ENCODE measurements at places on chromosomes 5 and 9.

DNA sequence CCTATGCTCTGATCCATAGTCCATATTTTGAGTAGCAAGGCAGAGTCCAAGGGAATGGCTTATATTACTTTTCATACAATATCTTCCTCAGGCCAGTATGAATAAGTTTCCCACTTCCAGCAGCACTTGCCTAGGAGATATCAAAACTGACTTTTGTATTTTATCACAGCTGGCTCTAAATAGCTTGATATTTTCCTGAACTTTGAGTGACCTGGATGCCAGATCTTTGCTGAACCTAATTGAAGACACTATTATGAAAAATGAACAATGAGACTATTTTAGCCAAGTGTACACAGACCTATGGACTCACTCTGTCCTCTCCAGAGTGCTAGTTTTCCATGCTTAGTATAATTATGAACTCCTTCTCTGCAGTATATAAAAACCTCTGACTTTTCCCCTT, 475.6 kb upstream of the PTGER4 start:
- no peak for DNase-seq

GRCh38 chr5:160720822-160721221, 131.2 kb downstream of the ATP10B start:
- no peak for DNase-seq

- DNase-seq, result peak; percentile 76
Observed at GRCh38 chr9:34899535-34900158, 58.4 kb upstream of the PHF24 start.

DNA sequence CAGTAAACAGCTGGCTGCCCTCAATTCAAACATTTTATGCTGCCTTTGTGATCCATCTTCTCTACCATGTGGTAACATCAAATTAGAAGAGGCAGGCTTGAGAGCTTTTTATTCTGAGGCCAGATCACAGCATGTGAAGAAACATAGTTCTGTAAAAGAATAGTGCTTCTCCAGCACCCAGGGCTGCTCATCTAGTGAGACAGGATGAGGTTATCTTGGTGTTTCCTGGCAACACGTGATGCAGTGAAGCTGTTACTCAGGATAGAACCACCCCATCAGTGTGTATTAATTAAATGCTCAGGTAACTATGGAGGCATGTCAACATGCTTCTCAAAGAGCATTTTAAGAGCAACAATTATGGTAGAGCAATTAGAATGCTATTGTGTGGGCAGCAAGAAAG, 400.5 kb upstream of the ACO1 start:
- DNase-seq, result no peak

DNA sequence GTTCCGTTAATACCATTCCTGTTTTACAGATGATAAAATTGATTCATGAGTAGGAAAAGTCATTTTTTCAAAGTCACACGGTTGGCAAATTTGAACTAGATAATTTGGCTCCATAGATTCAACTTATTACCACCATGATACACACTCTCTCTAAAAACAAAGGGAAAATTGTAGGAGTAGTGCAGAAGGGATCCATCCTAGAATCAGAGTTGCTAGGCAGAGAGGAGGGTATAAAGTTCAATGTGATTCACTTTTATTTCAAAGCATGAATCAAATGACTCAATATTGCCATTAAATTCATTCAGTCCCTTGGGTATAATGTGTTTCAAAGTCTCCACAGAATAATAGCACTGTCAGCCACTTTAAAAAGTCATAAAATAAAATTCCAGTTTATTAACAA, 747.2 kb upstream of the ACO1 start:
- DNase-seq, result no peak

DNA sequence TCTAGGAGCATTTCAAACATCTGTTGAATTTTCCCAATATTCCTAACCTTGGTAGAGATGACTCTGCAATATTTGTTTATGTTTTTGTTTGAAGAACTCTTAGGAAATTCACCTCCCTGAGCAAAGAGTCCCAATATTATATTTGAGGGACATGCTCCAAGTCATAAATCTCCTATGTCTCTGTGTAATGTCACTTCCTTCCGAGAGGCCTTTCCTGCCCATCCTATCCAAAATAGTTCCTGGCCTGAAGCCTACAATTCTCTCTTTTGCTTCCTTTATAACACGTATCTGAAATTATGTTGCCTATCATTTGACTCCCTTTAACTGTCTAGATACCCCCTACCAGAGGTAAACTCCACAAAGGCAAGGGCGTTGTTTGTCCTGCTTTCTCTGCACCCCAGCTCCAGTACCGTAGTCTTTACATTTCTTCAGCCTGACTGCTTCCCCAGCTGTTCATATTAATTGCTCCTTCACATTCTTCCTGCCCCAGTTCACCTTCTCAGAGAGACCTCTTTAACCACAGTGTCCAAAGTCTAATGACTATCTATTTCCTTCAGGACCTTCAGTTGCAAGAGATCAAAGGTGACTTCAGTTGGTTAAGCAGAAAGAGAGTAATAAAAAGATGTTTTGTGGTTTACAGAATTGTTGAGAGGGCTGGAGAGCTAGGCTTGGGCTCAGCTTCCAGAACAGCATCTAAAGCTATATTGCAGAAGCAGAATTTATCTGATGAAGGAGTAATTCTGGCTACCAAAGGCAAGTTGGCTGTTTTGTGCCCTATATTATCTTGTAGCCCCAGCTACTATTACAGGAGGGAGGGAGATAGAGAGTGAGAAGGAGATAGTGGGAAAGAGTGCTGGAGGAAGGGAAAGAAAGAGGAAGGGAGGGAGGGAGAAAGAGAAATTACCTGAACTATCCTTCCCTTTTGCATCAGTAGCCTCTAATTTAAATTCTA, 109.3 kb upstream of the TMEM161B start:
- DNase-seq, result no peak

DNA sequence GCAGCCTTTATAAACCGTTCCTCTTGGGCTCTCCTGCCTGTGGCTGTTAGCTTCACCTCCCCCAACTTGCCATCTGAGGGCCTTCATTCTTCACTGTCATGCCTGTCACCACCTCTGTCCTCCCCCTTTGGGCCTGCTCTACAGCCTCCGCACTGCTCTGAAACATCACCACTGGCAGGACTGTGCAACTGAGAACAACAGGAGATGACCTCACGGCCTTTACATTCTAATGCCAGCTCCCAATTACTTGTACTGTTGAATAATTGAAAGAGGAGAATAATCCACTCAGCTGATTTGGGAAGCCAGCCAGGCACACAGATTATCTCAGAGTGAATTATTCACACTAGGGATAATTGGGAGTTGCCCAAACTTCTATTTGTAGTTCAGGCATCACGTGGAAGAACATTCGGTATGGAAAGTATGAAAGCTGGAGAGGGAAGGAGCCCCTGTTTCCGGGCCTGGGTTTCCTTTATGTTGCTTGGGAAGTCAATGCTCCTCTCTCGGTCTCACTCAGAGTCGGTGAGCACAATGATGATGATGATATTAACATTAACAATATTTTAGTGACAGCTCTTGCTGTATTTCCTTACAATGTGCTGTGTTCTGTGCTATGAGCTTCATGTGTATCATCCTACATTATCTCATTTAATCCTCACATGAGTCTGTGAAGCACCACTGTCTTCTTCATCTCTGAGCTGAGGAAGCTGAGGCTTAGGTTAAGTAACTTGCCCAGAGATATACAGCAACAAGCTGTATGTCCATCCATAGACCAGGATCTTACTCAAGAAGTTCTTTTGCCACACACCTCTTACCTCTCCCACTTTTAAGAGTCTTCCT, 99.3 kb upstream of the LRRTM2 start:
- peak; percentile 34 for DNase-seq

DNA sequence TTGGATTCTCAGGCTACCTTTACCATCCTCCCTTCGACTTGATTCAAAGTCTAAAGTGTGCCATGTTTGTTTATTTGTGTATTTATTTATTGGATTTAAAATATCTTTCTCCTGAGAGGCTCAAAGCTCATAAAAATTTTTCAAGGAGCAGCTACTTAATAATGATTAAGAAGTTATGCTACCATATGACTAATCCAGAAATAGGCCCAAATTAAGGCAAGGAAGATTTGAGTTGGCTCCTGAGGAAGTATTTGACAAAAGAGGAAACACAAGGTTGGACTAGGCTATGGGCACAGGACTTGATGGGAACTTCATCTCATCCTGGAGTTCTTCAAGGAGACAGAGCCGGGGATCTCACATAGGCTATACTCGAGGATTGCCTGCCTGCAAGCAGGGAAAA, 22.4 kb upstream of the PPP2CA start:
- DNase-seq, result no peak

GRCh38 chr9:97740848-97741821, 44.0 kb upstream of the XPA start:
- peak; percentile 59 for DNase-seq

GRCh38 chr9:34500623-34501267, 22.0 kb downstream of the ENHO start:
- DNase-seq, result peak; percentile 75

GRCh38 chr9:16265688-16266087, 604.8 kb downstream of the BNC2 start:
- DNase-seq, result no peak
